Stimulated activated CD4-positive, alpha-beta T cell treated with anti-CD3 and anti-CD28 coated beads, Interleukin-12 subunit alpha, Interleukin-12 subunit beta, amount 100 ng/mL, for 4 hours (primary cell): ENCODE measurements at places on chromosomes 13 and 19.

GRCh38 chr19:7000816-7001215 lies 20.4 kb downstream of the MBD3L2B start:
- no peak for DNase-seq

DNA sequence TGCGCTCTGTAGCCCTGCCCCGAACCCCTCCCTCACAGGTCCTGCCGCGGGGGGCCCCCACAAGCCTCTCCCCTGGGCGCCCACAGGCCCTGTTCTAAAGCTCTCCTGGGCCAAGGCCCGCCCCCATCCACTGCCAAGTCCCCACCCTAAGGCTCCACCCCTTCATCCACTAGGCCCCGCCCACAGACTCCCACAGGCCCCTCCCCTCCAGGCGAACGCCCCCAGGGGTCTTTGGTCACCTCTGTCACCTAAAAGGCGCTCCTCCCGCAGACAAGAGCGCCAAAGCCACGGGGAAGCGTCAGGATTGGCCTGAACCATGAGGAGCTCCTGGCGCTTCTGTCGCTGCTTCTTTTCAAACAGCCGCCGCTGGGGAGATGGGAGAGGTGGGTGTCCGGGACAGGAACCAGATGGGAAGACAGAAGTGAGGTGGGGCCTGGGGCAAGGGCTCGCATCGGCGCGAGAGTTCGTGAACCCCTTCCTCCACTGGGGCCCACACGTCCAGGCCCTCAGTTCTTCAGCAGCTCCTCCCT lies 2.3 kb downstream of the TULP2 start:
- peak; percentile 49 for DNase-seq

DNA sequence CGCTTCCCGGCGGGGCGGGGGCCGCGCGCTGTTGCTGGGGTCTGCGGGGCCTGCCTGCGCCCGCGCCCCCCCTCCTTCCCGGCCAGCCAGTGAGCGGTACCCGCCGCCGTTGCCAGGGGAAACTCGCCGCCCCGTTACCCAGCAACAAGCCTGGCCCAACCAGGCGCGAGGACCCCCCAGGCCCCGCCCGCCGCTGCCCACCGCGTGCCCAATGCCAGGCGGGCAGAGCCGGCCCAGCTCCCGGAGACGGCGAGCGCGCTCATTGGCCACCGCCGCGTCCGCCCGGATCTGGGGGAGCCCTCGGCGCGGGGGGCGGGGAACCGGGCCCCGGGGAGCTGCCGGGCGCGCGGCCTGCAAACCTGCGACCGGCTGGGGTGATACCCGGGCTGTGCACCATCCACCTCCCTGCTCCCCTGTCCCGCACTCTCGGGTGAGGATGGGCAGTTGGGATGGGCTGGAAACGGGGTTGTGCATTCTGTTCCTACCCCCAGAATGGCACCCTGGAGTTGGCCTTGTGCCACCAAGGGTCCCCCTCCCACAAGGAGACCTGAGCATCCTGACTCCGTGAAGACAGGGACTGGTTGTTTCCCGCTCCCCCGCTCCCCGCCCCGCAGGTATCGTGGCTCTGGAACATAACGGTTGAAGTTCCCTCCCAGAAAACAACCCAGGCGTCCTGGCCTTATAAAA lies 8.8 kb upstream of the BBC3 start:
- DNase-seq, result peak; percentile 49

- DNase-seq, result peak; percentile 85
These were observed 12.8 kb downstream of the IER2 start for GRCh38 chr19:13162724-13163608.

GRCh38 chr13:44259045-44260027 lies 114.3 kb upstream of the SERP2 start:
- peak; percentile 69 for DNase-seq

DNA sequence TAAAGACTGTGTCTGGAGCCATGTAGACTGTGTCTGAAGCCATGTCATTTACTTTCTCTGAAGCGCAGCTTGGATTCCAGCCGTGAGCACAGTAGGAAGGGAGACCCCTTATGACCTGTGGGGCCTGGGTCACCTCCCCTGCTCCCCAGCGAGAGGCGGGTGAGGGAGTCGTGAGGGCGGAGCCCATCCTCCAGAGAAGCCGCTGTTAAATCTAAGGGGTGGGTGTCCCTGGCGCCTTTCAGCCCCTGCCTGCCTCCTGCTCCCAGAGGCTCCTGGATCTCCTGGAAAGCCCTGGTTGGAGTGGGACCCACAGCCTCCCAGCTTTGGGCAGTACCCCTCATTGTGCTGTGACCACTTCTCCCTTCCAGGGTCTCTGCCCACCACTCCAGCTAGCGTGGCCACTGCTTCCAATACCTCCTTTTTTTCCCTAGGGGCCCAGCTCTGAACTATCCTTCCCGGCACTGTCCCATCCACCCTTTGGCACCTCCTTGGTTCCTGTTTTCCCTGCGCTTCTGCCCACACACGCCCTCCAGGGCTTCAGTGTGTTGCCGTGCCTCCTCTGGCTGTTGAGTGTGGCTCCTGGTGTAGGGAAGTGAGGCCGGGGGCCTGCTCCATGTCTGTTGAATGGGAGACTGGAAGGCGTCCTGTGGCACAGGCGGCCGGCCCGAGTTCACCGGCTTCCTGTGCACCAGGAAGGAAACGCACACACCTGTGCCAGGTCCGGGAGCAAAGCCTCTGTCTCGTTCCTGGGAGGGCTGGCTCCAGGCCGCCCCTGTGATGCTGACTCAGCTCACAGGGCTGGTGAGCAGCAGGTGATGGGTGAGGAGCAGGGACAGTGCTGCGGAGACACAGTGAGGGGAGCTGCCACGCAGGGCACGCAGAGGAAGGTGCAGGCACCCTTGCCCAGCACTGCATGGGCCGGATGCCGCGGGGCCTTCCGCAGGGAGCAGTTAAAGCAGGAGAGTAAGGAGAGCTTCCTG lies 29.4 kb downstream of the ATP4B start:
- no peak for DNase-seq

- no peak for DNase-seq
These were observed 5.5 kb downstream of the UPK1A start for GRCh38 chr19:35671818-35672217.

DNA sequence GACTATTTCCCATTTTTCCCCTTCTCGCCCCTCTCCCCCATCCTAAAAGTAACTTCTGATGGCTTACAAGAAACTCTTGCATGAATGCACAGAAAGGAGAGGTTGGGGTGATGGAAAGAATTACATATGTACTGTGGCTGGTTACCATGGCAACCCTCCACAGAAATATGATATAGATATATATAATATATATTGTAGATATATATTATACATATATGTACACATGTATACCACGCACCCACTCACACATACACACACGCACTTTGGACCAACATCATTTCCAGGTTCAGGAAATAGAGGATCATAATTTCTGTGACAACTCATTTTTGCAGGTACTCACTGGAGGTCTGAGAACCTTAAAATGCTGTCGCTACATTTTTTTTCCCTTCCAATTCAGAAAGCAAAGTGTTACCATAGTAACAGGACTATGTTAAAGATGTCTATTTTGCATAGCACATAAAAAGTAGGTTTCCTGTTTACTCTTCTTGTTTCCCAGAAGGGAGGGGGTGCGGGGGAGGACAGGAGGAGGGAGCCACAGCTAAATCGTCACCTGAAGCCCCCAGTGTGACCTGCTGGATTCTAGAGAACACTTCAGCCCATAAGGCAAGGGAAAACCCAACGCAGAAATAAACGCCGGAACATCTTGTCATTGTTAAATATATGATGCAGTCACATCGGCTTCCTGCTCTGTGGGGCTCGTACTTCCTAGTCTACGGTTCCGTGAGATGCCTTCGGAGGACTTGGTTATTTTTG lies 44.7 kb downstream of the EFNB2 start:
- no peak for DNase-seq

- no peak for DNase-seq
These were observed 484 bp downstream of the ICAM3 start for GRCh38 chr19:10338940-10339339.

DNA sequence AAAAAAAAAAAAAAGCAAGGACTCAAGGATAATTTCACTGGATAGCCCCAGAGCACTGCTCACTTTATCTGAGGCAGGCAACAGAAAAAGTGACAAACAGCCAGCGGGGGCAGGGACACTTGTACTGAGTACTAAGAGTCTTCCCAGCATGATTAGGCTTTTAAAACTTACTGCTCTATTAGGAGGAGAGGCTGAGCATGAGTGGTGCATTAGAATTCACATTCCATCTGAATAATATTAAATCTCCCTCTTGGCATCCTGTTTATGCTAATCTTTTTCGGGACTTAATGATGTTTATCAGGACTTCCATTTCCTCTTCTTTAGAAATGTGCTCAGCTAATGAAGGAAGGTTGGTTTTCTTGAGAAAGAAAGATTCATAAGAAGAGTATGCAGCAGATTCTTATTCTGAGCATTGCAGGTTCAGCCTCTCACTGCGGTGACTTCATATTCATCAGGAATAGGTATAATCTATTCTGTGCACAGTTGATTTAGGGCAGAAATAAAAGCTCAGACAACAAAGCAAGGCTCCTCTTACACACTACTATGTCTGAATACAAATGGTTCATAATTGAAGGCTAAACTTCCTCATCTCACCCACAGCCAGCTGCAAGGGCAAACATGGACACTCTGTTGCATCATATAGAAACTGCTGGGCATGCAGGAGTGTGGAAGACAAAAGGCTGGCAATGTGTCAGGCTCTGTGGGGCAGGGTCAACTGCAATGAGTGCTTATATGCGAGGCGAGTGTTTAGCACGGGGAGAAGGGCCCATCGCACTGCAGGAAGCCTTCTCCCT lies 107.0 kb downstream of the KL start:
- no peak for DNase-seq

DNA sequence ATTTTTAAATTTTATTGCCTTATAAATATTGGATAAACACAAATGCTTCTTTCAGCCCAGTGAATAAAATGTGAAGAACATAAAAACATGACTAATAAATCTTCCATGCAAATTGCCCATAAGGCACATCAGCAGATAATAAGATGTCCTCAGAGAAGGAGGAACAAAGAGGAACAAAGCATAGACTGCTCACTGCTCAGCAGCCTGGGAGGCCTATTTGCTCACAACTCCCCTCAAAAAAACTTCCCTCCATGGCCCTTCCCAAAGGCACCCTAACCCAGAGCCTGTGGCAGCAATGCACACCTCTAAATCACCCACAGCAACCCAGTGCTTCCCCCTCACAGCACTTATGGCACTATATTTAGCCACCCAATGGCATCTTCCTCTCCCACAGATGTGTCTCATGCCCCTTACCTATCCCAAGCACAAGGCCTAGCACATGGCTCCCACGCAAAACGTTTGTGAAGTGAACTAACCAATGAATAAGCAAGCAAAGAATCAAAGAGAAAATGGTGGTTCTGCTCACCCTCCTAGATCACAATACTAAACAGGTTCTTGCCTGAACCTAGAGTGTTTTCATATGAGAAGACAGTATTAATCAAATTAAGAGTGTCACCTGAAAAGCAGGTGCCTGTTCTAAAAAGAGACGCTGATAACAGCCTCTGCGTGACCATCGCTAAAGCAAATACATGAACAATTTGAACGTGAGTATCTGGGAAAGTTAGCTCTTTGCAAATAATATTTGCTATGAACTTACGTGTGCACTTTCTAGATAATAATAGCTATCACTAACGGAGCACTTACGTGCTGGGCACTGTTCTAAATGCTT lies 96.9 kb downstream of the TBC1D4 start:
- no peak for DNase-seq

DNA sequence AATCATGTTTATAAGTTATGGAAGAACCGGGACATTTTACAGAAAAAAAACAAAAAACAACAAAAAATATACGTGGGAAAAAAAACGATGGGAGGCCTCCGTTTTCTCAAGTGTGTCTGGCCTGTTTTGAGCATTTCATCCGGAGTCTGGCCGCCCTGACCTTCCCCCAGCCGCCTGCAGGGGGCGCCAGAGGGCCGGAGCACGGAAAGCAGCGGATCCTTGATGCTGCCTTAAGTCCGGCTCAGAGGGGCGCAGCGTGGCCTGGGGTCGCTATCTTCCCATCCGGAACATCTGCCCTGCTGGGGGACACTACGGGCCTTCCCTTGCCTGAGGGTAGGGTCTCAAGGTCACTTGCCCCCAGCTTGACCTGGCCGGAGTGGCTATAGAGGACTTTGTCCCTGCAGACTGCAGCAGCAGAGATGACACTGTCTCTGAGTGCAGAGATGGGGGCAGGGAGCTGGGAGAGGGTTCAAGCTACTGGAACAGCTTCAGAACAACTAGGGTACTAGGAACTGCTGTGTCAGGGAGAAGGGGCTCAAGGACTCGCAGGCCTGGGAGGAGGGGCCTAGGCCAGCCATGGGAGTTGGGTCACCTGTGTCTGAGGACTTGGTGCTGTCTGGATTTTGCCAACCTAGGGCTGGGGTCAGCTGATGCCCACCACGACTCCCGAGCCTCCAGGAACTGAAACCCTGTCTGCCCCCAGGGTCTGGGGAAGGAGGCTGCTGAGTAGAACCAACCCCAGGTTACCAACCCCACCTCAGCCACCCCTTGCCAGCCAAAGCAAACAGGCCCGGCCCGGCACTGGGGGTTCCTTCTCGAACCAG lies 1.8 kb upstream of the APOE start:
- peak; percentile 76 for DNase-seq

DNA sequence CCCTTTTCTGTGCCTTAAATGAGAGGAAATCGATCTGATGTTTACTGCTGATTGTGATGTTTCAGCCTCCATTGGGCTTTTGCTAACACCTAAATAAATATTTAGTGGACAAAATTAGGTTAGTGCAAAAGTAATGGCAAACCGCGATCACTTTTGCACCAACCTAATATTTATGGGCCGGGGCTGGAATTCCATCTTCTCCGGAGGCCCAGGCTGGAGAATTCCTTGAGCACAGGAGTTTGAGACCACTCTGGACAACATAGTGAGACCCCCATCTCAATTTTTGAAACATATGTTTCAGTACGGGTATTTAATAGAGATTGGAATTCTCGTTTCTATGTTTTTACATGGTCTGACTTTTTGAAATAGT lies 603 bp downstream of the ZNF880 start:
- DNase-seq, result no peak

DNA sequence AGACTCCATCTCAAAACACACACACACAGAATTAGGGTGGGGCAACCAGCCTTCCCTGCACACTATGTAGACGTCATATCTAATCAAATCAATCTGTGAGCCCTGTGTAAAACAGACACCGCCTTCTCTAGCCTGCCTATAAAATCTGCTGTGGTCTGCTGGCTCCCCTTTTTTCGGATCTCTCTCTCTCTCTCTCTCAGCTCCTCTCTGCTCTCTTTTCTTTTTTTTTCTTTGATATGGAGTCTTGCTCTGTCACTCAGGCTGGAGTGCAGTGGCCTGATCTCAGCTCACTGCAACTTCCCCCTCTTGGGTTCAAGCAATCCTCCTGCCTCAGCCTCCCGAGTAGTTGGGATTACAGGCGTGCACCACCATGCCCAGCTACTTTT lies 11.8 kb upstream of the CD70 start:
- no peak for DNase-seq

DNA sequence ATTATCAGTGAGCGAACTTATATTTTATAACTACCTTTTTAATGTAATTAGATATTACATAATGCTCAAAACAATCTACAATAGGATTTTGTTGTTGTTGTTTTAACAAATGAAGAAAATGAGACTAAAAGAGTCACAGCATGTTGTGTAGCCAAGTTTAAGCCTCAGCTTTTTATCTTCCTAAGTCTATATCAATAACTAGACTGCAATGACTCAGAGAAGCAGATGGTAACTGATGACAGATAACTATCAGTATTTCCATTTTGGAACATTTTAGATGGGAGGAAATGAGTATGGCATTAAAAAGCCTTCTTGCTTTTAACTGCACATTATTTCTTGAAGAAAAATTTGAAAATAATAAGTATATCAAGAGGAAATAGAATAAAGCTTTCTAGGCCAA lies 825.2 kb downstream of the SLITRK1 start:
- DNase-seq, result no peak
